ENCODE measurements at places on chromosomes 4 and X. TPM values are rescaled to one million over a fixed set of nuclear protein-coding genes. Genes with fewer than 3 reads are reported as not detected.

GRCh38 chr4:119209586-119209985 lies 2.9 kb upstream of the USP53 start:
- H3K36me3 ChIP-seq: peaks cover 4% of the 10 kb centered on the region
- peak overlapping the region; percentile 81 for H3K27ac ChIP-seq
- H3K27me3 ChIP-seq: no peaks in the 10 kb centered on the region
- H3K4me3 ChIP-seq: no peak overlapping the region

- H3K27me3 ChIP-seq: no peaks in the 10 kb centered on the region
- no peak for DNase-seq
- H3K4me3 ChIP-seq: no peak overlapping the region
- peaks cover 5% of the 10 kb centered on the region for H3K4me1 ChIP-seq
- H3K27ac ChIP-seq: no peak overlapping the region
- no peaks in the 10 kb centered on the region for H3K36me3 ChIP-seq
Measured at GRCh38 chr4:135274416-135274815, 1072.8 kb upstream of the PABPC4L start.

HSFX2 gene
- not detected for total RNA-seq

DNA sequence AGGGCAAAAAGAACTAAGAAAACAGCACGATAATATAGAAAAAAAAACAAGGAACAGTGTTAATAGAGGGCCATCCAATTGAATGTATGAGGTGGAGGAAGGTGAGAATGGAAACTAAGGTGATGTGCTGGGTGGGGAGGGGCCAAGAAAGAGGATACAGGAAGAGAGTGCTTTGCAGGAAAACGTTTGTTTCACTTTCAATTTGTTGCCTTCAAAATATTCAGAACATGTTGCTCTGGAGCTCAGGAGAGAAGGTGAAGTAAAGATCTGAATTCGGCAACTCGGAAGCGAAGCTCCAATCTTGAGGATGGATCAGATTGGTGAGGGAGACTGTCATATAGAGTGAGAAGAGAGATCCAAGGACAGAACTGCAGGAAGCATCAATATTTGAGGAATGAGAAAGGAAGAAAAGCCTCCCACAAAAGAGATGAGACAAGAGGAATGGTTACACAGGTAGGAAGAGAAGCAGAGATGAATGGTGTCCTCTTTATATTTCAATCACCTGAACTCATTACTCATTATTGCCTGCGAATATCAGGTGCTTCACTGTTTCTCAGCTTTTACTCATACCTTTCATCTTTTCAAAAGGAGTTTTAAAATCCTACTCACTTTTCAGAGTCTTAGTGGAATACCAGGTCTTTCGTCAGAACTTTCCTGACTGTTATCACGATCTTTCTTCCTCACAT lies 14.7 kb upstream of the SEC24D start:
- peaks cover 10% of the 10 kb centered on the region for H3K4me1 ChIP-seq
- DNase-seq: no peak

PPEF2 gene
- total RNA-seq: not detected

BEND4 gene
- not detected for total RNA-seq

GRCh38 chr4:84611531-84611930 lies 28.6 kb downstream of the CDS1 start:
- H3K4me1 ChIP-seq: no peaks in the 10 kb centered on the region
- DNase-seq: no peak
- H3K27ac ChIP-seq: no peak overlapping the region

DNA sequence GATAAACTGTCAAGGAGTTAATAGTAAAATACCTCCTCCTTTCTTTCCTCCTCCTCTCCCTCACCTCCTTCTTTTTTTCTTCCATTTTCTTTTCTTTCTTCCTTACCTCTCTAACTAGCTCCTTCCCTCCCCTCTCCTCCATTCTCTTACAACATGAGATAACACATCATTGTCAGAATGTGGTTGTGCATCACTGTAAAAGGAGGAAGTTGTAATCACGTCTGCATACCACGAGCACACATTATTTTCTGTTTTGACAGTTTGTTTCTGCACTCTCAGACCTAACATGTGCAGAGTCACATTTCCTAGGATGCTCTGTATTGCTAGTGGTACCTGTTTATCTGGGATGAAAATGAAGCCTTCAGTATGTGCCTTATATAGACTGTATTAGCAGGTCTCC lies 9.1 kb downstream of the SLIT2 start:
- no peak overlapping the region for H3K27ac ChIP-seq
- peaks cover 14% of the 10 kb centered on the region for H3K4me1 ChIP-seq
- no peak for DNase-seq
- H3K36me3 ChIP-seq: peaks cover 38% of the 10 kb centered on the region
- no peaks in the 10 kb centered on the region for H3K27me3 ChIP-seq
- H3K4me3 ChIP-seq: no peak overlapping the region

ARSJ gene
- total RNA-seq: 51.5 TPM

DNA sequence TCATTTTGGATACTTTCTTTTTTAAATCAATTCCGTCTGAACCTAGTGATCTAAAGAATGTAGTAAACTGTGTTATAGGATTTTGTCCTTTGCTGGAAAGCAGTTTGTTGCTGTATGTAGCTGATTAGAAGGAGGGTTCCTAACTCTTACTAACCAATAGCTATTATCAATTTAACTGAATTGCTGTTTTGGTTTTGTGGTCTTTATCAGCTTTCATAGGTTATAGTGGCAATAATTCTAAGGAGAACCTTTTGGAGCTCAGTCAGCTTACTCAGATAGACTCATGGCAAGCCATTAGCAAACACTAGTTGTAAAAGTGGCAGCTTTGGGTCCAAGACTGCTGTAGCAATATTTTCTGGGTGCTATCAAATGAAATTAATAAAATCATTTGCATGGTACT lies 29.6 kb downstream of the SH3BGRL start:
- H3K4me1 ChIP-seq: no peaks in the 10 kb centered on the region
- H3K27me3 ChIP-seq: no peaks in the 10 kb centered on the region
- H3K27ac ChIP-seq: no peak overlapping the region
- no peak overlapping the region for H3K4me3 ChIP-seq
- no peak for DNase-seq

DNA sequence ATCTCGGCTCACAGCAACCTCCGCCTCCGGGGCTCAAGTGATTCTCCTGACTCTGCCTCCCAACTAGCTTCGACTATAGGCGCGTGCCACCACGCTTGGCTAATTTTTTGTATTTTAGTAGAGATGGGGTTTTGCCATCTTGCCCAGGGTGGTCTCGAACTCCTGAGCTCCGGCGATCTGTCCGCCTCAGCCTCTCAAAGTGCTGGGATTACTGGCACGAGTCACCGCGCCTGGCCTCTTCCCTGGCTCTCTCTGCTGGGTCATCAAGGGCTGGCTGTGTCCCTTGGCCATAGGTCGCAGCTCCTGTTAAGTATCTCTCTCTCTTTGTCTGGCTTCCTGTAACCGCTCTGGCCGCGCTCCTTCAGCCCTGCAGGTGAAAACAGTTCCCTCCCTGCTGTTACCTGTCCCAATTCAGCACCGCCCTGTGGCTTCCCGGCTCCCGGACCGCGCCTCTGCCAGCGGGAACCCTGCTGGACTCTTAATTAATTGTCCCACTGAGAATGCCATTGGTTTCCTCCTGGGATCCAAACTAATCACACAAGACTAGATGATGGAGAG lies 1.3 kb upstream of the RGS12 start:
- peak overlapping the region; percentile 51 for H3K27ac ChIP-seq
- peak overlapping the region; percentile 75 for H3K4me3 ChIP-seq
- DNase-seq: no peak
- H3K36me3 ChIP-seq: peaks cover 5% of the 10 kb centered on the region

GRCh38 chr4:25096251-25096980 lies 63.8 kb downstream of the SEPSECS start:
- H3K36me3 ChIP-seq: no peaks in the 10 kb centered on the region
- H3K4me1 ChIP-seq: no peaks in the 10 kb centered on the region
- no peaks in the 10 kb centered on the region for H3K27me3 ChIP-seq
- no peak for DNase-seq
- H3K4me3 ChIP-seq: no peak overlapping the region

All from SJSA1 (cell line).